ENCODE measurements at places on chromosomes 13 and 19.

DNA sequence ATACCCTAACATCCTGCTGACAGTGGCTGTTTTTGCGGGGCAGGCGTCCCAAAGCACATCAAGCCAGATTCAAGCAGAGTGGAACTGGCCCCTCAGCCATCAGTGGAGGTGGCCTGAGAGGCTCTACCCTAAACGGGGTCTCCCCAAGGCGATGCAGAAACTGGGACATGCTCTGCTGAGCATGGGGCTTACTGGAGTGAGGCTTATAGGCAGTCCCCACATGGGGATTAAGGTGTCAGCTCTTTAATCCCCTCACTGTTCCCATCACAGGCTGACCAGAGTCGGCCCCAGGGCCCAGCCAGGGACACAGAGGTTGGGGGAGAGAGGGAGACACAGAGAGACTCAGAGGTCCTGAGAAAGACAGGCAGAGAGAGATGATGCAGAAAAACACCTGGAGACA is 17.0 kb downstream of the CYP2F1 start:
- DNase-seq: no peak

GRCh38 chr19:48946463-48947257 is 8.0 kb upstream of the BAX start:
- no peak for DNase-seq

DNA sequence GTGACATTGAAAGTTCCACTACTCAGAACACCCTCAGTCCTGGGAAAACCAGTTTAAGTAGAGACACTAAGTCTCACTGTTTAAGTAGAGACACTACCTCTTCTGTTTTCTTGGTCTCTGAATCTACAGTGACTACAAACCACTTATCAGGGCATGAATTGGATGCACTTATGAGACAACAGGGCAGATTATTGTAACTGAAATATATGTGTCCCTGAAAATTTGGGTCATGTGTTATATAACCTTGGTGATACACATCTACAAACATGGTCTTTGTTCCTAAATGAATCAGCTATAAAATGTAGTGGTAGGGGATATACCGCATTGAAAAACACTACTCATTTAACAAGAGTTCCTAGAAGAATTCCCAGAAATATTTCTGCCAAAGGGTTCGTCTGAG is 55.7 kb downstream of the SERP2 start:
- no peak for DNase-seq

GRCh38 chr19:10660346-10660745 is 6.2 kb downstream of the ILF3 start:
- no peak for DNase-seq

DNA sequence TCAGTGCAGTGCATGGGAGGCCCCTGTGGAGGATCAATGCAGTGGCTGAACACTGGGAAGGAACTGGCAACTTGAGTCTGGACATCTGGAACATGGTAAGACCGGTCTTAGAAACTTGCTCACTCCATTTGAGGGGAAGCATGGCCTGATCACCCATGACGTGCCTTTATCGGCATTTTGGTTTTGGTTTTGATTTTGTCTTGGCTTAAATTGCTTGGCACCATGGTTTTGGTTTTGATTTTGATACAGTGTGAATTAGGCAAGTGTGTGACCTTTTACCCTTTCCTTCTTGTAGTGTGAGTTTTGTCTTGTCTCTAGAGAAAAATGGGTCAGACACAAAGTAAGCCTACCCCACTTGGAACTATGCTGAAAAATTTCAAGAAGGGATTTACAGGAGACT is 77.3 kb downstream of the ZNF486 start:
- DNase-seq: no peak

DNA sequence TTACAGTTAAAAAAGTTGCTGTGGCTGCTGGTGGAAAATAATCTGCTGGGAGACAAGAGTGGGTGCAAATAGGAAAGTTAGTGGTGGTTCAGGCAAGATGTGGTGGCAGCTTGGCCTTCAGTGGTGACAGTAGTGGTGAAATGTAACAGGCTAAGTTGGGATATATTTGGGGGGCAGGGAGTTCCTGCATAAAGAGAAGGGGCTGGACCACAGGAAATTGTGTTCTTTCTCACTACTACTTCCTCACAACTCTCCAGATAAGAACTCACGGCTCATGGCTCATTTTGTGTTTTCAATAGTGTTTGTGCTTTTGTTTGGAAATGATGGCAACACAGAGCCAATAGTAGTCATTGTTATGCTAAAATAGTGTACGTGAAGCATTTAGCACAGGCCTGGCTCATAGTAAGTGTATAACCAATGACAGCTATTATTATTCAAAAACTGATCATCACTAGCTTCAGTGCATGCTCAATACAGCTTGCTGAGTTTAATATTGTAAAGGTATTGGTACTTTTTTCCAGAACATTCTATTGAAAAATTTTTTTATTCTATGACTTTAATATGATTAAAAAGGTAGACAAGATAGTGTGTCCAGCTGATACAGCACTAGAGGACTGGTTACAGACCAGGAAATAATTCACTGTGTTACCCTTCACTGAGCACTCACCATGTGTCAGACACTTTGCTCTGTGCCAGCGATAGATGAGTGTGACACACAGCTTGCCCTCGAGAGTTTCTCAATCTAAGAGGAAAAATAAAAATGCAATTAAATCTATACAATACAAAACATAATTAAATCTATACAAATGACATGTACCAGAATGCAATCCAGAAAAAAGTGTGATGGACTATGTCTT is 209.8 kb downstream of the POU4F1 start:
- no peak for DNase-seq

DNA sequence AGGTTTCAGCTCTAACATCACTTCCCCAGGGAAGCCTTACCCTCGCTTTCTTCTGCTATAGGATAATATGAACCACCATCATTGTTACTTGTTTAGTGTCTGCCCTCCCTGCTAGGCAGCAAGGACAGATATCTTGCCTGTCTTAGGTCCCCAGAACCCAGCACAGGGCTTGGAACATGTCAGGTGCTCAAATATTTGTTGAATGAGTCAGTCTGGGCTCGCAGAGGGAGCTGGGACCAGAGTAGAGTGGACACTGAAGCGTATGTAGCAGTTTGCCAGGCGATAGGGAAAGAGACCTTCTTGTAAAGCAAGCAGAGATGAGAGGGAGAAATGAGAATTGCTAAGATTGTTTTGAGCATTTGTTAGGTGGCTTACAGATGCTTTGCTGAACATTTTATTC is 11.7 kb downstream of the BCKDHA start:
- no peak for DNase-seq

GRCh38 chr19:38658462-38659306 is 11.2 kb downstream of the ACTN4 start:
- DNase-seq: no peak

DNA sequence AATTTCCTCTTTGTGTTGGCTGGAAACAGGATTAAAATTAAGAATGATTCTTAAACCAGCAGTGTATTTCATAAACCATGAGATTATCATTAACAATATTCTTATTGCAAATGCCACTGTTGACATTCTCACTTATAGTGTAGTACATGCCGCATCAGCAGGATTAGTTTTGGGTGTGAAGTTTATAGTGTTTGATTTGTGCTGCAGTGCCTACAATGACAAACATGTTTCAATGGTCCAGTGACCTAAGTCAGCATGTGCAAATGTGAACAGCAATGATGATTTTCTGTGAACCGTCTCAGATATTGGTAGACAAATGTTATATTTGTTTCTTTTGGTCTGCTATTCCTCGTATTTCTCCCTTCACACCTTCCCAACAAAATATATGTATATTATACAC is 49.8 kb upstream of the TDRD3 start:
- no peak for DNase-seq

Data from NCI-H2107 (cell line).